ENCODE measurements at places on chromosomes 1 and 21. TPM values are rescaled to one million over a fixed set of nuclear protein-coding genes. Genes with fewer than 3 reads are reported as not detected.

COL11A1 gene
- not detected for total RNA-seq

ZNF593OS gene
- total RNA-seq: not detected

HMGCS2 gene
- not detected for total RNA-seq

TCHHL1 gene
- total RNA-seq: not detected

CPLANE2 gene
- total RNA-seq: 3.9 TPM

SPRR1B gene
- total RNA-seq: not detected

ZNF648 gene
- total RNA-seq: not detected

MYOM3 gene
- 0.18 TPM for total RNA-seq

ARMH1 gene
- not detected for total RNA-seq

RPL11 gene
- total RNA-seq: 1,084 TPM

C1orf198 gene
- total RNA-seq: 27.7 TPM

SLC2A5 gene
- not detected for total RNA-seq

CCNL2 gene
- total RNA-seq: 182 TPM

FGR gene
- not detected for total RNA-seq

MYCL gene
- 2.1 TPM for total RNA-seq

TMEM50A gene
- total RNA-seq: 140 TPM

FAM72D gene
- total RNA-seq: 3.3 TPM

KIFAP3 gene
- 19.6 TPM for total RNA-seq

RAP1GAP gene
- total RNA-seq: 0.20 TPM

FAF1 gene
- 57.6 TPM for total RNA-seq

TFF2 gene
- not detected for total RNA-seq

RIMKLA gene
- not detected for total RNA-seq

PODN gene
- 2.0 TPM for total RNA-seq

ZC3H11A gene
- 72.6 TPM for total RNA-seq

TCHH gene
- total RNA-seq: not detected

RAB42 gene
- total RNA-seq: 1.2 TPM

EXO1 gene
- total RNA-seq: 19.8 TPM

SH2D1B gene
- not detected for total RNA-seq

RPTN gene
- total RNA-seq: not detected

TMEM269 gene
- total RNA-seq: not detected

CNKSR1 gene
- total RNA-seq: not detected

PRDM16 gene
- not detected for total RNA-seq

SLC45A3 gene
- total RNA-seq: 16.9 TPM

PRXL2B gene
- total RNA-seq: 55.8 TPM

OPN3 gene
- 23.9 TPM for total RNA-seq

SH2D5 gene
- total RNA-seq: 2.4 TPM

SPRR2B gene
- not detected for total RNA-seq

GPA33 gene
- total RNA-seq: not detected

KRTAP21-2 gene
- total RNA-seq: not detected

RHOC gene
- total RNA-seq: 652 TPM

KCNN3 gene
- total RNA-seq: 0.85 TPM

RXFP4 gene
- not detected for total RNA-seq

STUM gene
- total RNA-seq: not detected

SMCP gene
- total RNA-seq: not detected

TBX19 gene
- total RNA-seq: 2.3 TPM

Data from endothelial cell of umbilical vein (primary cell).